ENCODE measurements at places on chromosomes 3 and 15.

GRCh38 chr3:15159501-15160136, 46.4 kb upstream of the CAPN7 start:
- DNase-seq: no peak

DNA sequence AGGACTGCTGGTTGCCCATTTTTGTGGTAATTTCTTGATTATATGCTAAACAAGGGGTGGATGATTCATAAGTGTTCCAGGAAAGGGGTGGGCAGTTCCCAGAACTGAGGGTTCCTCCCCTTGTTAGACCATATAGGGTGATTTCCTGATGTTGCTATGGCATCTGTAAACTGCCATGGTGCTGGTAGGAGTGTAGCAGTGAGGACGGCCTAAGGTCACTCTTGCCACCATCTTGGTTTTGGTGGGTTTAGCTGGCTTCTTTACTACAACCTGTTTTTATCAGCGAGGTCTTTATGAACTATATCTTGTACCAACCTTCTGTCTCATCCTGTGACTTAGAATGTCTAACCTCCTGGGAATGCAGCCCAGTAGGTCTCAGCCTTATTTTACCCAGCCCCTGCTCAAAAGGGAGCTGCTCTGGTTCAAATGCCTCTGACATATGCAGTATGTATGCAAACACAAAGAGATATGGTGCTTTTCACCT, 46.2 kb downstream of the C3orf38 start:
- DNase-seq: peak; percentile 40

DNA sequence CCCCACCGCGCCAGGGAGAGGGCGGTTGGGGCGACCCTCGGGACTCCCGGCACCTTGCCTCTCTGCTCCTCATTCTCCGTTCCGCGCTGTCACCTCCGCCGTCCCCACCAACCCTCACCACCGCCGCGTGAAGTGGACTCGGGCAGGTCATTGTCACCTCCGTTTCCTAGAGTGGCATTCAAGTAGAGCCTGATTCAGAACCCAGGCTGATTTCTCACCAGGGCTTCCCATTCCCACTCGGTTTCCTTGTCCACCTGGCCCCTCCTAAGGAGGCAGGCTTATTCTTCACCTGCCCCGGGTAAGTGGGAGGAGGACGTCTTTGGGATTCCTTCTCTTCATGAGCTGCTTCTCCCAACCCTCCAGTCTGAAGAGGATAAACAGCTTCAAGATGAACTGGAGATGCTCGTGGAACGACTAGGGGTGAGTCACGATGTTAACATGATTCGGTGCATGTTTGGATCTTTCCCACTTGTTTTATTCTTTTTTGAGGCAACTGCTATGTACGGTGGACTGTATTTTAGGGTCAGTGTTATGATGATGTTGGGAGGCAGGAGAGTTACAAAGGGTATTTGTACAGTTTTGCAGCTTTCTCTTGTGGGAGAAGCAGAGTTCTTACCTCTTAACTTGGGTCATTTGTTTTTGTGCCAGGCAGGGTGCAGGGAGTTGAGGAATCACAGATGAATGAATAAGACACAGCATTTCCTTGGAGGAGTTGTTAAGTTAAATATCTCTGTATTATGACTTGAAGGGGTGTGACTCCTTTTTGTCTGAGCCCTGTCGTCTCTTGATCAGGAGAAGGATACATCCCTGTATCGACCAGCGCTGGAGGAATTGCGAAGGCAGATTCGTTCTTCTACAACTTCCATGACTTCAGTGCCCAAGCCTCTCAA, 692 bp downstream of the PSMD2 start:
- peak; percentile 38 for DNase-seq

GRCh38 chr3:114411811-114412803, 118.3 kb downstream of the TIGIT start:
- no peak for DNase-seq

- DNase-seq: no peak
Observed at GRCh38 chr15:63698692-63699091, 101.5 kb downstream of the FBXL22 start.

GRCh38 chr3:23052208-23052607, 150.9 kb upstream of the UBE2E2 start:
- no peak for DNase-seq

- peak; percentile 42 for DNase-seq
Observed at GRCh38 chr3:178325330-178325729, 210.9 kb upstream of the KCNMB2 start.

GRCh38 chr3:157872902-157873301, 233.3 kb downstream of the SHOX2 start:
- DNase-seq: no peak

DNA sequence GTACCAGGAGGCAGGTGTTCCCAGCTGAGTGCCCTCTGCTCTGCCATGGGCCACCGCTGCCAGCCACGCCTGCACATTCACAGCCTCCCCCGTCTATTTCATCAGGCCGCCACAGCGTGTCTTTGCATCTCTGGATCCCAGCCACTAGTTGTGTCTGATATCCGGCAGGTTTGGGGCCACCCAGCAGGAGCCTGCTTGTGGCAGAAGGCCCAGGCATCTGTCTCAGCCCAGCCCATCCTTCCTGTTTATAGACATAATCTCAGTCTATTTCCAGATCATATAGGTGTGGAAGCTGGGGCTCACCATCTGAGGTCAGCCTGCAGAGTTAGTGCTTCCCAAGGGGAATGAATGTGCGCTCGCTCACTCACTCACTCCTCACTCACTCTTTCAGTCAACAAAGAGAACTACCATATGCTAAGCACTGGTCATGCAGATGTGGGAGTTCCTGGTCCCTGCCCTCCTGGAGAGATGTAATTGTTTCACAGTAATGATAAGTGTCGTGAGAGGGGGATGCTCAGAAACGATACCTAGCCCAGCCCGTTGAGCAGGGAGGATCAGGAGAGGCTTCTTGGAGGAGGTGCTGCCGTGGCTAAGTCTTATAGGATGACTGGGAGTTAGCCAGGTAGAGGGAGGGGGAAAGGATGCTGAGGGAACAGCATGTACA, 60.6 kb downstream of the FGD5 start:
- DNase-seq: peak; percentile 51

- peak; percentile 40 for DNase-seq
Observed at GRCh38 chr3:148992027-148992634, 791 bp downstream of the GYG1 start.

DNA sequence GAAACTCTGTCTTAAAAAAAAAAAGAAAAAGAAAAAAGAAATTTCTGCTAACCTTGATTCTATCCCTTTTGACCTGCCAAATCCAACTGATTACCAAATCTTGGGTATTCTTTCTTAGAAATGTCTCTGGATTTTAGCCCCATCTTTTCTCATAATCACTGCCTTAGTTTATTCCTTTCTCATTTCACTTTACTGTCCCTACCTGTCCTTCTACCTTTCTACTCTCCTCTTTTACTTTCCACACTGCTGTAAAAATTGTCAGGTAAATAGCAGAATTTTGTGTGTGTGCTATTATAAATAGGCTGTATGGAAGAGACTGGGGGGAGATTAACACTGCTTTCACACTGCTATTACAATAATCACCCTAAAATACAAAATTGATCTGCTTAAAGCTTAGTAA, 16.7 kb downstream of the PIK3CA start:
- DNase-seq: no peak

DNA sequence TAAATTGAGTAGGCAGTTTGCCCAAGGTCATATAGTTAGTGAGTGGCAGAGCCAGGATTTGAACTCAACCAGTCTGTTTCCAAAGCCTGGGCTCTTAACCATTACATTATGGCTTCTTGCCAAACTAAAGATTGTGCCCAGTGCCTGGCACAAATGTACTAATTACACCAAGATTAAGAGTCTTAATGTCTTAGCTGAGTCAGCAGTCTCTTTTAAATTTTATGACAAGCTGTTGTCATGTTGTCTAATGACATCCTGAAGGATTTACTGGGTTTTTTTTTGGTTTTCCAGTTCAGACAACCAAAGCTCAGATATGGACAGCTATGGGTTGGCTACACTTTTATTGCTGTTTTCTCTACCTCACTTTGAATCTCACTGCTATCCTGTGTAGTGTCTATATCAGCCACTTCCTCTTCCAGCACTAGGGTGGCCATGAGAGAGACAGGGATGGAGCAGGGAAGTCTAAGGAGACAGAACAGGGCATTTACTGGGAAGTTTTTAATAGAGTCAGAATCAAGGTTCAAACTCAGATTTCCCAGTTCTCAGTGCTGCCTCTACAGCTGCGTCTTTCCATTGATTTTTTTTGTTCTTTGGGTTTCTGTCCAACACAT, 10.5 kb downstream of the FBXL2 start:
- no peak for DNase-seq

- no peak for DNase-seq
Observed at GRCh38 chr15:81889485-81889881, 156.3 kb downstream of the MEX3B start.

DNA sequence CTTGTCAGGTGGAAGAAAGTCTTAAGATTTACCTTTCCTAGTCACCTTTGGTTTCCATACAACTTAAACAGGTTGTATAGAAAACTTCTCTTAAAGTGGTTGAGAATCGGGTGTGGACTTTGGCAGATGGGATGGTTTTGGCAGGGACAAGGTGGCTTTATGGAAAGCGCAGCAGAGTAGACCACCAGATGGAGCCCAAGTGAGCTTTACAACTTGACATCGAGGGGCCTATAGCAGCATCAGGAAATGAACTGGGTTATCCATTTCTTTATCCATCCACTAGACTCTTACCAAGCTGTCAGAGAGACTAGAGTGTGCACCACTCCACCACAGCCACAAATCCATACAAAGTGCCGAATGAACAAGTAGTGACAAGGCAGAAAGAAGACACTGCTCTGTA, 85.3 kb upstream of the MBNL1 start:
- DNase-seq: peak; percentile 63

GRCh38 chr15:63797116-63797515, 36.6 kb downstream of the HERC1 start:
- no peak for DNase-seq

- DNase-seq: no peak
Observed at GRCh38 chr15:85439996-85440395, 59.6 kb downstream of the AKAP13 start.

All from mesendoderm (in vitro differentiated cells).